SK-N-DZ (cell line): ENCODE measurements at places on chromosomes 12 and 14.
A peak's percentile ranks its signal among the peaks of the same experiment; 100 is the strongest.

- DNase-seq = no peak
Observed at GRCh38 chr12:55624056-55624455, 12.6 kb upstream of the OR10P1 start.

- no peak for DNase-seq
Observed at GRCh38 chr12:57717846-57718640, 20.5 kb downstream of the AGAP2 start.

DNA sequence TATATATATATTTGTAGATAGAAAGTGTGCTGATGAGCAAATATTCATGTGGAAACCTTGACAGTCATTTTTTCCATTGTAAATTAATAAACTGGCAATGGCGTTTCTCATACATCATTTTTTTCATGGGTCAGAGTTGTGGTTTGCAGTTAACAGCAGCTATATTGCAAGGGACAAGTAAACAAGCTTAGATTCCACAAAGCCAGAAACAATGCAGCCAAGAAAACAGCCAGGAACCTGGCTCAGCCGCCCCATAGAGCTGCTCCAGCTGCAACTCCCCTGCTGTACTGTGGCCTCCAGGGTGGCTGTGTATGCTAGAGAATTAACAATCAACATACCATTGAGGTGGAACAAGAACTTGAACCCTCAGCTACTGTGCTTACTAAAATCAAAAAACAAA lies 298.2 kb downstream of the TMEM132D start:
- DNase-seq = no peak

DNA sequence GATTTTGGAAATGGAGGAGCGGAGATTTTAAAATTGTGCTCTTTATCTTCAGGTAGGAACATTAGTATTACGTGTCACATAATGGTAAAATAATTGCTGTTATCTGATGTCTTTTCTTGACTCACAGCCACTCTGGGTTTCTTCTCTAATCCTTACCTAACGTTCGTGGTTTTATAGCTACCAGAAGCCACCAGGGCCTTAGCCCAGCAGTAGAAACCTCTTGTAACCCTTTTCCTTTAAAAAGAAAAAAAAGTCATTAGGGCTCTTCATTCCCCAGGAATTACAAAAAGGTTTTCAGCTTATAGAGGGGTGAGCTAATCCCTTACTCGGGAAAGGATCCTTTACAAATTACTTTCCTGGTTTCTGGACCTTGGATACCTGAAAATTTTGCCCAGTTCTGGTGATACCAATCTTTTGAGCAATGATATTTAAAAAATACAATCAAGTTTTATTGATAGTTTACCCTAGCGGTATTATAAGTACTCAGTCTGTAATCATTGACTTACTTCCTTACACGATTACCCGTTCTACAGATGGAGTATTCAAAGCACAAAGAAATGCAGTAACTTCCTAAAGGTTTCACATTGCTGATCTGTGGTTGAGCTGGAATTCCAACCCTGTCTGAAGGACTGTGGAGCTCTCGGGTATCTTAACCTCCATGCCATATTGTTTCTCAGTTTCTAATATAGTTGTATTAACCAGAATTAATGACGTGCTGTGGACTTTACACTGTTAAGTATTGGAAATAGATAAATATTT lies 1.6 kb downstream of the GABARAPL1 start:
- DNase-seq = no peak

DNA sequence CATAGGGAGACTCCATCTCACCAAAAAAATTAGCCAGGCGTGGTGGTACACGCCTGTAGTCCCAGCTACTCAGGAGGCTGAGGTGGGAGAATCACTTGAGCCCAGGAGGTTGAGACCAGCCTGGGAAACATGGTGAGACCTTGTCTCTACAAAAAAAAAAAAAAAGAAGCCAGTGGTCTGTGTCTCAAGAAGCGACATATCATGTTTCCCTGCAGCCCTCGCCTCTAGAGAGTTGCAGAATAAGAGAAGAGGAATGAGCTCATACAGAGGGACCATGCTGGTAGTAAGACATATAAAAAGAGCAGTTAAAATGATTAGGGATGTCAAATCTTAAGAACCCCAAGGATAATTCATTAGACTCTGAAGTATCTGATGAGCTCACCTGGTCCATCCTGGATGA lies 39.4 kb upstream of the BICDL1 start:
- no peak for DNase-seq

- no peak for DNase-seq
Observed at GRCh38 chr12:130152386-130152785, 9.9 kb upstream of the FZD10 start.

DNA sequence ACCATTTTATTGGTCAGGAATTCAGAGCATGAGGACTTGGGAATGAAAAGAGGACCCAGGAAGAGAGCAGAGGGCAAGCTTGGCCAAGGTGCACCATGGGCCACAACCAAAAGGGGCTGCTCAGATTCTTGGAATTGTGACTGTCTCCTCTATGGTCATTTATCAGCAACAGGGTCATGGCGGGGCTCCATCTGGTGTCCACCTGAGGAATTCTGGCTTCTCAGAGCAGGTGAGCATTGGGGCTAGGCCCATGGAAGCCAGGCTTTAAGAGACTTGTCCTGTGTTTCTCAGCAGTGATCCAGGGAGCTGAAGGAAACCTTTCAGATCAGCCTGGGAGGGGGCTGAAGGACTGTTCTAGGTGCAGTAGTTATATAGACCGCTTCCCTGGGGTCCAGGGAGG lies 2.6 kb upstream of the RIN3 start:
- no peak for DNase-seq

- DNase-seq = no peak
Observed at GRCh38 chr14:76954394-76955190, 73.9 kb downstream of the IRF2BPL start.

DNA sequence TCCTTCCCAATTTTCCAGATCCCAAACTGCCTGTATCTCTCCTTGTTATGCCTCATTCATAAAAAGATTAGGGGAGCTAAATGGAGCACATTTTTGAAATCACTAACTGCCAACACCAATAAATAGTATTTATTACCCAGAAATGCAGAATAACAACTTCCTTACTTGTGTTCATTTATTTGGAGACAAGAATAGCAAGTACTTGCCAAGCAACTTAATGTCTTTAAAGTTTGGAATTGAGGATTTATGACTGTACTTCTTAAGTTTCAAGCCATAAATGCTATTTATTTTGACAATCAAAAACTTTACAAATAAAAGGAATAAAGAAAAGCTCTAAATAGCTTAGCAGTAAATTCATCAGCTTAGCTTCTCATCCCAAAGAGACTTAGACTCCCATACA lies 626.1 kb upstream of the NOVA1 start:
- DNase-seq = no peak

GRCh38 chr12:2273751-2274150 lies 221.0 kb downstream of the CACNA1C start:
- no peak for DNase-seq

- no peak for DNase-seq
Observed at GRCh38 chr12:112574896-112575558, 156.3 kb downstream of the PTPN11 start.

DNA sequence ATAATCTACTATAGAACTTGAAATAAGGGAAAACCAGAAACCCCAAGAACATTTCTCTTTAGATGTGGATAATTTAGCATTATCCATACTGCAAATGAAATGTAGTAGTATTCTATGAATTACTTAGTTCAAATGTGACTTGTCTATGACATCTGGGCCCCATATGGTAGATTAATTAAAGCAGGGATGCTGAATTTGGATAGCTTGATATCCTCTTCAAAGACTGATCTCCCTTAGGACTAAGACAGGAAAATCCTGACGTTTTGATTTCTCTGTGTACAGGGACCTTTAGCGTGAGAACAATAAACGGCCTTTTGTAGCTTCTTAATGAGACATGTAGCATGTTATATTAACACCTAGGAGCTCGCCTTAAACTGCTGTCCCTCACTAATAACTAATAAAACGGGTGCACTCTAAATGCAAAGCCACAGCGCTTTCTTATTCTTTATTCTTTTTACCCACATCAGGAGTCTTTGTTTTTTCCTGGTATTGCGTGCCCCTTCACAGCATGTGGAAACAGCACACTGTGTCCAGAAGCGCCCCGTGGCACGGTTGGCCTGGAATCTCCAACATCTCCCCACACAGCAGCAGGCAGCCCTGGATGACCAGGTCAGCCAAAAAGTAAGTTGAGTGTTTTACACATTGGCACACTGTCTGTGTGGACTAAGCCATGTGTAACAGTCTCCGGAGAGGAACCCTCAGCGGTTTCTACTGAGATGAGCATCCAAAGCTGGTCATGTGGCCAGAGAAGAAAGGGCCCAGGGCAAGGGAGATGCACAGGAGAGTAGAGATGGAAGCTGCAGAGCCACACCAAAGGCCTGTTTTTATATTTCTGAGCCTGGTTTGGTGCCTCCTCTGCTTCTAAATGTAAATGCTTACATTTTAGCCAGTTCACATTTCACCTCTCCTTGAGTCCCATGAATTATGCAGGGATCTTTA lies 93.1 kb downstream of the SRGAP1 start:
- DNase-seq = no peak

GRCh38 chr12:116152268-116152667 lies 125.2 kb downstream of the MED13L start:
- no peak for DNase-seq

DNA sequence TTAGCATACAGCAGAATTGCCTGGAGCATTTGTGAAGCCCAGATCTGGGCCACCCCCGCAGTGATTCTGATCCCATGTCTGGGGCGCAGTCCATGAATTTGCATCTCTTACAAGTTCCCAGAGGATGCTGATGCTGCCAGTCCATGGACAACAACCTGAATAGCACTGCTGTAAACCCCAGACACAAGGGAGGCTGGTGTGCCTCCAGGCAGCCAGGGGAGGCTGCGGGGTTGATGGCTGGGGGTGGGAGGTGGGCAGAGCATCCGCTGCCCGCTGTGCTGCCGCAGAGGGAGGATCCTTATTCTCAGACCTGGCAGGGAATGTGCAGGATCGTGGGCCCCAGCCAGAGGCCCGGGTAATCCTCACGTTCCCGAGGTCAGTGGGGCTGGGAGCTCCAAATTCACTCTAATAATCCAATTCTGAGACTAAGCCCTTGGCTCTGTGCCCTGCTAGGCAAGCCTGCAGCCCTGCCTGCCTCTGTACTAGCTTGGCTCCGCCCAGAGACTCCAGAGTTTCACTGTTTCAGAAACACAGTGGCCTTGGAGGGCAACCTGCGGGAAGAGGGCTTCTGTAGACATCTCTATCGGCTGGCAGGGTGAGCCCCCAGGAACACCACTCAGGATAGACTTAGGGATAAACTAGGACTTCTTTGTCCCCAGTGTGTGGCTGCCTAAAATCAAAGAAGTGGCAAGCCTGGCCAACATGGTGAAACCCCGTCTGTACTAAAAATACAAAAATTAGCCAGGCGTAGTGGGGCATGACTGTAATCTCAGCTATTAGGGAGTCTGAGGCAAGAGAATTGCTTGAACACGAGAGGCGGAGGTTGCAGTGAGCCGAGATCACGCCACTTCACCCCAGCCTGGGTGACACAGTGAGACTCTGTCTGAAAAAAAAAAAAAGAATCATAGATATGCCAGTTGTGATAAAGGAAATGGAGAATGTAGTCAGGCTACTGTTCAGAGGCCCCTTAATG lies 17.8 kb upstream of the MLEC start:
- DNase-seq = peak; percentile 43

DNA sequence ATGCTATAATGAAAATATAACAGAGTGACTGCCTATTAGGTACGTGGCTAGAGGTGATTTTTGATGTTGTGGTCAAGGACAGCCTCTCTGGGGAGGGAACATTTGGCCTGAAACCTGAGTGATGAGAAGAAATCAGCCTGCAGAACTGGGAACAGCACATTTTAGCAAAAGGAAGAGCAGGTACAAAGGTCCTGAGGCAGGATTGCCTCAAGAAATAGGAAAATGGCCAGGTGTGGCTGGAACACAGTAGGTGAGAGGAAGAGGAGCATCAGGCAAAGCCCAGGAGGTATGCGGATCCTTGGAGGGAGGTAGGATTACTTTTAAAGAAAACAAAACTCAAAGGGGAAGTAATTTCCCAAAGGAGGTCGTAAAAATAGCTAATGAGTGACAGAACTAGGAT lies 582.9 kb downstream of the MED13L start:
- DNase-seq = no peak
